Central memory CD4-positive, alpha-beta T cell (primary cell): ENCODE measurements at places on chromosomes 13 and 19.

DNA sequence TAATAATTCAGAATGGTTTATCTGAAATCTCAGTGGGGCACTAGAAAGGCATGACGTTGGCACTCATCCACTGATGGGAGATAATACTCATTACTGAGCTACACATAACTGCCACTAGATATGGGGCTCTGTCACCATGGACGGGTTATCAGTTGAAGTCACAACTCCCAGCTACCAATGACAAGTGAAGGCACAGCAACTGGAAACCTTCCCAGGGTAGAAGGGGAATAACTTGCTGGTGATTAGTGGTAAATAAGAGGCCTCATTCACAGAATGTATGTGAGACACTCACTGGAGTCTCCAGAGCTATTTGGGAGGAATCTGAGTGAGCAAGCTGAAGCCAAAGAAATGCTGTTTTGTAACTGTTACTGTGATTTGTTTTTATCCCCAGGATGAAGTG is 249.6 kb downstream of the ENOX1 start:
- no peak for DNase-seq

- DNase-seq, result no peak
Measured at GRCh38 chr19:3152419-3152780, 16.6 kb downstream of the GNA15 start.

DNA sequence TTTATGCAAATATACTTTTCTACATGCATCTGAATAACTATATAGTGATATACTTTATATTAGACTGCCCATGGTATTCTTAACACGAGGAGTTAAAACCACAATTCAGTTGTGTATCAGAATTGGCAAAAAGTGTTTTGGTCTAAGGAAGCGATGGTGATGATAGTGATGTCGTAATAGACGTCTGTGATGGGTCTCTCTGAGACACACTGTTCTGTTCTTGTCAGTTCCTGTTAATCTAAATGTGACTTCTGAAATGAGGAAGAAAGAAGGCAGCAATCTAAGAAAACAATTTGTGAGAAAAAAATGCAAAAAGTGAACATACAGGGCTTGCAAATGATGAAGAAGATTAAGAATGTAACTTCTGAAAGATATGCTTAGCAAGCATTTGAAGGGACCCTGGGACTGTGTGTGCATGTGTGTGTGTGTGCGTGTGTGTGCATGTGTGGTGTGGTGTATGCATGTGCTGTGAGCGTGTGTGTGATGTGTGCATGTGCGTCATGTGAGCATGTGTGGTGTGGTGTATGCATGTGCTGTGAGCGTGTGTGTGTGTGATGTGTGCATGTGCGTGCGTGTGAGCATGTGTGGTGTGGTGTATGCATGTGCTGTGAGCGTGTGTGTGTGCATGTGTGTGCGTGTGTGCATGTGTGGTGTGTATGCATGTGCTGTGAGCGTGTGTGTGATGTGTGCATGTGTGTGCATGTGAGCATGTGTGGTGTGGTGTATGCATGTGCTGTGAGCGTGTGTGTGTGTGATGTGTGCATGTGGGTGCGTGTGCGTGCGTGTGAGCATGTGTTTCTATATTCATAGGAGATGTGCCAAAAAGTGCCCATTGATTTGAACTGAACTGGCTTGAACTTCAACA is 131.8 kb downstream of the IRS2 start:
- DNase-seq, result no peak

- no peak for DNase-seq
Measured at GRCh38 chr13:99774644-99775043, 196.9 kb downstream of the ZIC5 start.

DNA sequence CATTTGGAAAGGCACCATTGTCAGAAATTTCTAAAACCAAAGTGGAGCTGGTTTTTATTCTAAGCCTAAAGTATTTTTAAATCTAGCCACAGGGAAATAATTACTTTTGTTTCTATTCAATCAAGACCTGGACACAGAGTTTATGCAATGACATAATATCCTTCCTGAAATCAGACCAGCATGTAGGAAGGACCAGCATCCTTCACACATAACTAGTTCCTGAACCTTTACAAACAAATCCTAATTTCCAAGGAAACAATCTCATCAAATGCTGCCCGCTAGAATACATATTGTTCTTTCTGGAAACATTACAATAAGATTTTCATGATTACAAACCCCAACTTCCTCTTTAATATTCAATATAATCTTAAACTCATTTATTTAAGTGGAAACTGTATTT is 1.5 kb downstream of the STARD13 start:
- DNase-seq, result no peak
